ENCODE measurements at places on chromosomes 4 and X. TPM values are rescaled to one million over a fixed set of nuclear protein-coding genes. Genes with fewer than 3 reads are reported as not detected.

MFAP3L gene
- total RNA-seq: 4.5 TPM

KIT gene
- total RNA-seq: not detected

TEX13D gene
- not detected for total RNA-seq

COL25A1 gene
- not detected for total RNA-seq

PFKFB1 gene
- 0.10 TPM for total RNA-seq

NAT8L gene
- total RNA-seq: 9.8 TPM

OSTC gene
- 93.6 TPM for total RNA-seq
